WERI-Rb-1 (cell line): ENCODE measurements at places on chromosomes 11 and 22.

DNA sequence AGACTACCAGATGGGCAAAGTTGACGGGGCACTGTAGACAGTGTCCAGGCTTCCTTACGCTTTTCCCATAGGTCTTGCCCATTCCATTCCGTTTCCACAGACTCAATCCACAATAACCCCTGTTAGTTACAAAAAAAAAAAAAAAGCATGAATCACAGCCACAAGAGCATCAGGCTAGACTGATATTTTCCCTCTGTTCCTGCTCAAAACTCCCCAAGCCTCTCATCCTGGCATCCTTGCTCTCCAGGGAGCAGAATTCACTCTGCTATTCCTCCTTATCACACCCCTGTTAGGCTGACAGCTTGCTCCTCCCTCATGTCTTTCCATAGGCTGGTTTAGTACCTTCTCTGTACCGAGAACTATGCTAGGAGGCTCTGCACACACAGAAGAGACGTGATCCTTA, 42.2 kb downstream of the TMEM123 start:
- no peak for DNase-seq

DNA sequence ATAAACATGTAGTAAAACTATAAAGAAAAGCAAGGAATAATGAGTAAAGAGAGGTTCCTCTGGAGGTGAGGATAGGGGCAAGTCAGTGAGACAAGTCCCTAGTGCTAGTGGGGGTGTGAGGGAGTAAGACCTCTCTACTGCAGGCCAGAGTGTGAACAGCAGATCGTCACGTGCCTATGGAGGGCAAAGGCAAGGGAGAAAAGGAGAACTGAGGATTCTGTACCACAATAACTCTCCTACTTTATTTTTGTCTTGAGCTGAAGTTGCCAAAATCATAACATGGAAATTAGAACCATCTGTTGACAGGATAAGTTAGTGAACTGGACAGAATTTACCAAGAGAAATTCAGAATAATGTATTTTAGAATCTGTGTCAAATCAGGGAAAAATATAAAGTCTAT, 77.6 kb downstream of the ENTHD1 start:
- no peak for DNase-seq

DNA sequence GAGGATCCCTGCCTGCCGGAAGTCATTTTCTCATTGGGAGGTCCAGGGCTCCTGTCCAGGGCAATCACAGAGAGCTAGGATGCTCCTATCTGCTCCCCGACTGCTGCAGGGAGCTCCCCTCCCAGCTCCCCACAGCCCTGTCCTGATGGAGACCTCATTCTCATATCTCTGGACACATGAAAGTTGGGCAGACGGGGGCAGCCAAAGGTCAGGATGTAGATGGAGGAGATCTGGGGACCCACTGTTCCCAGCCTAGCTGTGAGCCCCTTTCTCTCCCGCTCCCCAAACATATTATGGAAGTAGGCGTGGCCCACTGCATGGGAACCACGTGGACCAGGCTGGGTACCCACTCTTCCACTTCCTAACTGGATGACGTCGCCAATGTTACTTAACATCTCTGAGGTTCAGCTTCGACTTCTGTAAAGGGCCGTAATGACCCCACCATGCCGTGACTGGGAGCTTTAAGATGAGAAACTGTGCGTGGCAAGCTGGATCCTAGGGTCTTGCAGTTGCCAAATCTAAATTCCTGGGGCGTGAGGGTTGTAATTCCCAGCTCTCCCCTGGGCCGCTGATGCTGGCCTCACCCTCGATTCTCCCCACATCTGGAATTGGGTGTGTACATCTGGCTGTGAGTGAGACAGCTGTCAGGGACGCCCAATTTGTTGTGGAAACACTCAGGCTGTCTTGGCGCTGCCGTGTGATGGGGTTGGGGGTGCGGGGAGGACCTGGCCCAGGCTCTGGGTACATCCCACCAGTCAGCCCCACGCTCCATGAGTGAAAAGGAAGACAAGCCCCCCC, 1.8 kb downstream of the CDC42EP2 start:
- no peak for DNase-seq

DNA sequence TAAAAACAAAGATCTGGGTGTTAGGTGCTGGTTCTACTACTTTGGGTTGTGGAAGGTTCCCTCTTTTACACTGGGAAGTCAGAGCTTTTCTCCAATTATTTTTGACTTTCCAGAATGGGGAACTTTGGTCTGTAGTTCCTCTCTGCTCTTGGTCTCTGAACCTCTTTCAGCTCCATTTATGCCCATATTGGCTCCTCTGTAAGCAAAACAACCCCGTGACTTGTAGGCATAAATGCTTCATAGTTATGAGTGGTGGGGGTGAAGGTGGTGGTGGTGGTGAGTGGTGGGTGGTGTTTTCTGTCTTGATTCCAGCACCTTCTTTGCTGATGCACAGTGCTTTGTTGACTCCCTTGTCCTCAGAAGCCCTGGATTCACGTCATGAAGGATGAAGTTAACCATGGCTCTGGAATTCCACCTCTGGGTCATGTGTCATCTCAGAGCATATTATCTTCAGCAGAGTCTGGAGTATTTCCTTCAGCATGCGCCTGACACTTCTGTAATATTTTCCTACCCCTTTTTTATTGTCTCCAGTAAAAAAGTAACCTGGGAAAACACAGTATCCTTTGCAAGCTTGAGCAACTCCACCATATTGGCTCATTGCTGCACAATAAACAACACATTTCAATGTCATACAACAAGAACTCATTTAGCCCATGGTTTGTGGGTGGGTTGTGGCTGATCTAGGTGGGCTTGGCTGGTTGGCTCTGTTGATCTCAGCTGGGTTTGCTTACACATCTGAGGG, 24.1 kb upstream of the GRK3 start:
- no peak for DNase-seq

GRCh38 chr22:47129902-47130635, 367.6 kb downstream of the TBC1D22A start:
- peak; percentile 30 for DNase-seq

GRCh38 chr11:107859459-107860239, 1.1 kb upstream of the SLC35F2 start:
- DNase-seq: peak; percentile 75

DNA sequence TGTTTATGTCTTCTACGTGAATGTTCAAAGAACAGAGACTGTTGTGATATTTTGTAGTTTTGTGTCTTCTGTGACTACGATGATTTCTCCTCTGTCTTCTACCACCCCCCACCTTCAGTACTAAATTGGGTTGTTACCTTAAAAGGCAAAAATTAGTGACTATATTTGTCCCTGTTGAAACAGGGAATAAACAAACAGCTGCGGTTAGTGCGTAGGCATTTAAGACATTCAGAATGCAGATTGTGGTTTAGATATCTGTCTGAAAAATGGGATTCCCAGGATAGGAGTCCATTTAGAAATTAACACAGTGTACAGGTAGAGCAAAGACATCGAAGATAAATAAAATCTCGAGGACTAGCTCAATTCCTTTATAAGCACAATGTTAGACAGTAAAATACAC, 15.6 kb upstream of the ARHGAP42 start:
- no peak for DNase-seq

- DNase-seq: no peak
These were observed 362.1 kb downstream of the DDX10 start for GRCh38 chr11:109026891-109027489.

GRCh38 chr22:30024231-30024630, 56.0 kb upstream of the HORMAD2 start:
- no peak for DNase-seq

GRCh38 chr11:19441752-19442553, 201.2 kb upstream of the E2F8 start:
- DNase-seq: no peak

- no peak for DNase-seq
These were observed 6.6 kb upstream of the FUT4 start for GRCh38 chr11:94537031-94537600.

- DNase-seq: peak; percentile 91
These were observed 28.6 kb upstream of the OR10G7 start for GRCh38 chr11:124069429-124070401.

DNA sequence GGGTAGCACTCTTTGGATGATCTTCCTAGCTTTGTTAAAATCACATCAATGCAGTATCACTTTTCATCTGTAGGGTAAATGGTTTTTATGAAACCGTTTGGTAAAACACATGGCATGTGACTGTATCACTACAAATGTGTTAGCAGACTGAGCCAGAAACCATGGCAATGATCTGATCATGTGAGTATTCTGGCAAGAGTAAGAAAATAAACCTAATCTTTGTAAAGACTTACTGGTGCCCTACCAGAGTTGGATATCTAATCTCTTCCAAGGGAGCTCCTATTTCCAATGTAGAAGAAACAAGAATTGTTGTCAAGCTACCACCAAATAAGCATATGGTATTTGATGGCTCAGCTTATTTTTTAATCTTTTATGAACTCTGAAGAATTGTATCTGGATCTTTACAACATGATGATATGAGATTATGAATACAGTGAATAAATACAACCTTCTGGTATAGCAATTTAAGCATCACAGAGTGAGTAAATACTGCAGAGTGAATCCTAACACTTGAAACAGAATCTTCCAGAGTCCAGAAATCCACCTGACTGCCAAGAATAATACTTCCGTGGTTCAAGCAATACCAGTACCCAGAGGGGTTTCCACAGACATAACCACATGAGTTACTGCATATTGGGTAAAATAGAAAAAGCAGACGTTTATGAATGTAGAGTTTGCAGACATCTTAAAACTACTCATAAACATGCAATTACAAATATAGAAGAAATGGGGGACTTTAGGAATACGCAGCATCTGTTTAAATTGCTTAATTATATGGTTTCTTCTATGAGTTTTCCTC, 238.8 kb downstream of the TTC28 start:
- no peak for DNase-seq

GRCh38 chr11:14249121-14249963, 109.6 kb downstream of the RRAS2 start:
- DNase-seq: peak; percentile 60

DNA sequence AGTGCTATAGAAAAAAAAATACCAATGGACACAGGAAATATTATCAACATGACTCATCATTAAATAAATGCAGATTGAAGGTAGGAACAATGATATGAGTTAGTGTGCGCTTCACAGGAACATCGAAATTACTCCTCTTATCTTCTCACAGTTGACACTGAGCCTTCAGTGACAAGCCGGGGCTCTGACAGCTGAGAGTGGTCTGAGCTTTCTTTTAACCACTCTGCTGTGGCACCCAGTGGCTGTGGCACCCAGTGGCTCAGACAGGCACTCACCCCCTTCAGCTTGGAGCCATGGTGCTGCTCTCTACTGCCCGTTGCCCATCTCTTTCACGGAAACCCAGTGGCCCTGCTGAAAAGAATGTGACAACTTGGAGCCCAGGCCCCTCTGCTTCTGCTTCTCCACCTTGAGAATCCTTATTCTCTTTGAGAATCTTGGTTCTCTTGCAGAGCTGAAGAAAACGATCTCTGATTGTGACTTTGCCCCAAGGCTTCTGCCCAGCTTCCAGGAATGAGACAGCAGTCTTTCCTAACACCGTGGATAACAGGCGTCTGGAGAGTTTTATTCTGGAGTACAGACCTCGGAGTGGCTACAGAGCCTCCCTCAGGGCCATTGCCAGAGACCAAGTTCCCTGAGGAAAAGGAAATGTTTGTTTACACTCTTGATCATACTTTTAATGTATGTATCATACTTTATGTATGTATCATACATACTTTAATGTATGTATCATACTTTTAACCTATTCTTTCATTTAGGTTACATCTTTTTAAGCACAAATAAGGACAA, 37.1 kb upstream of the OR8B8 start:
- no peak for DNase-seq

DNA sequence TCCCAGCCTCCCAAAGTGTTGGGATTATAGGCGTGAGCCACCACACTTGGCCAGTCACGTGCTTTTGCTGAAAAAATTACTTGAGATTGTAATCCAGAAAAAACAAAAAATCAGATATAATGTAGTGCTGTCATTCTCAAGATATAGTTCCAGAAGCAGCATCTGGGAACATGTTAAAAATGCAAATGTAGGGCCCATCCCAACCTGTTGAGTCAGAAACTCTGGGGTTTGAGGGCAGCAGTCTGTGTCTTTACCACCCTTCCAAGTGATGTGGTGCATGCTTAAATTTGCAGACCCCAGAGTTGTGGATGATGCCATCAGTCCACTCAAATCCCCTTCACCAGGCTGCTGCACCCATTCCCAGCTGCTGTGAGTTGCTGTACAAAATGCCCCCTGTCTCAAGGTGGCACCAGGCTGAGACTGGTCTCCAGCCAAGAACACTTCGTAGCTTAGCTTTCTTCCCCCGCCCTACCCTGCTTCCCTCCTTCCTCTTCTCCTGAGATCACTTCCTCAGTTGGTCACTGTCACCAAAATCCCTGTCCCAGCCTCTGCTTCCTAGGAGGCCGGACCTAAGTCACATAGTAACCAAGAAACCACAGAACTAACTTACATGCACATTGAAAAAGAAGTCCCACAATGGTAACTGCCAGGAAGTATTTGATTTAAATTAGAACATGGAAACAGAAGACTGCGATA, 18.2 kb upstream of the ARRB1 start:
- DNase-seq: no peak

- no peak for DNase-seq
These were observed 10.4 kb upstream of the SREBF2 start for GRCh38 chr22:41822317-41823057.

DNA sequence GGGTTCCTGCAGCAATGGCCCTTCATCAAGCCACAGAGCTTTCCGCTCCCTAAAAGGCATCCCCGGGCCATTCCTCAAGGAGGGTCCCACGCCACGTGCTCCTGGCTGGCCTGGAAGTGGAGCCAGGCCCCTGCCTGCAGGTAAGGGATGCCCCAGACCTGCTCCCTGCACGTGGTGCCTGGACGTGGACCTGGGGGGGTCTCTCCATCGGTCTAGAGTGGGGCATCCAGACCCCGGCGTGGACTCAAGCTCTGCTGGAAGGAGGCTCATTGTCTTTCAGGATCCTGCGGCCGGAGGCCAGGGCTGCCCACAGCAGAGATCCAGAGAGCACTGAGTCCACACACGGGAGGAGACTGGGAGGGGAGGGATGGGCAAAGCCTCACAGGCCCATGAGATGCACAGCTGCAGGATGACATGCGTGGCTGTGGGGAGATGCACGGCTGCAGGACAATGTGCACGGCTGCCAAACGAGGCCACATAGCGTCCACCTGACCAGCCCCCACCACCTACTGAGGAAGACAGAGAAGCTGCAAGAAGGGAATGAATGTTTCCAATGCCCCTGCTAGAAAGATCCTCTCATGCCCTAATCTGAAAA, 236.7 kb downstream of the BRD1 start:
- no peak for DNase-seq

GRCh38 chr11:73383249-73384124, 7.3 kb downstream of the RELT start:
- DNase-seq: no peak

DNA sequence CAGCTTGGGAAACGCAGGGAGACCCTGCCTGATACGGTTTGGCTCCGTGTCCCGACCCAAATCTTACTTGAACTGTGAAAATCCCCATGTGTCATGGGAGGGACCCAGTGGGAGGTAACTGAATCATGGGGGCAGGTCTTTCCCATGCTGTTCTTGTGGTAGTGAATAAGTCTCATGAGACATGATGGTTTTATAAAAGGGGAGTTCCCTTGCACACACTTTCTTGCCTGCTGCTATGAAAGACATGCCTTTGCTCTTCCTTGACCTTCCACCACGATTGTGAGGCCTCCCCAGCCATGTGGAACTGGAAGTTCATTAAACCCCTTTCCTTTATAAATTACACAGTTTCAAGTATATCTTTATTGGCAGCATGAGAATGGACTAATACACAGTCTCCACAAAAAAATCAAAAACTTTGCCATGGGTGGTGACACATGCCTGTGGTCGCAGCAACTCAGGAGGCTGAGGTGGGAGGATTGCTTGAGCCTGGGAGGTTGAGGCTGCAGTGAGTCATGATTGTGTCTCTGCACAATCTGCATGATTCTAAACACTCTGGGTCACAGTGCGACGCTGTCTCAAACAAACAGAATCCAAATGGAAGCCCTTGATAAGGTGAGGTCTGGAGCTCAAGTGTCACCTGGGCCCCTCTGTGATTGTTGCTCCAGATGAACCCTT, 34.9 kb downstream of the SYN3 start:
- DNase-seq: no peak
